Mucosa of gallbladder (tissue), 1 donor: ENCODE measurements at places on chromosomes 4 and X. TPM values are rescaled to one million over a fixed set of nuclear protein-coding genes. Genes with fewer than 3 reads are reported as not detected.
A peak's percentile ranks its signal among the peaks of the same experiment; 100 is the strongest.

DNA sequence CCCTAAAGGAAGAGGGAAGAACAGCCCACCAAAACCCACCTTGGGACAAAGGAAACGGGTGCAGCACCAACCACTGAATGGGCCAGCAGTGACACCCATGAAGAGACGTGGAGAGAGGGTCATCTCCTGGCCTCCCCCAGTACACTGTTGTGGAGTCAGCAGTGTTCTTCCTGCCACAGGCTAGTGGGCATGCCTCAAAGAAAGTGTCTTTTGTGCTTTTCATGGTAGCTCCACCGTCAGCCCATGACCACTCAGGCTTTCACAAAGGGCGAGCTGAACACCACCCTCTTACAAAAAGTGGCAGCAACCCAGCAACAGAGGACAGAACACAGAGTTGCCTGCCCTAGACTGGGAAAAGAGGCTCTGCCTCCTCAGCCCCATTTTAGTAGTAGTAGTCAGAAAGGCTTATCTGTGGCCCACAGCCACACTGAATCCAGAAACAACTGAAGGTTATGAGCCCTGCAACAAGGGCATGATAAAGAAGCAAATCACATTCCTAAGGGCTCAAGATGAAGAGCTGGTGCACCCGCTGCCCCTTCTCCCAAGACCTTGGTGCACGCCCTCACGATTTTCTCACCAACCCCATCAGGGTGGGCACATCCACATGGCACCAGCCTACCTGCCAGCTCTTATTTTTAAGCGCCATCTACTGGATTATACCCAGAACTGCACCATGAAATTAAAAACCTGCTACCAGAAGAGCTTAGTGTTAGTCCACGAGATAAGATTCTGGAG is 53.1 kb downstream of the RAB28 start:
- no peak for DNase-seq

GRCh38 chrX:140525448-140525847 is 20.6 kb upstream of the SOX3 start:
- no peak for DNase-seq

Gene AADAT
- total RNA-seq, result 2.4 TPM

GRCh38 chr4:97013711-97014110 is 1129.6 kb downstream of the STPG2 start:
- no peak for DNase-seq

DNA sequence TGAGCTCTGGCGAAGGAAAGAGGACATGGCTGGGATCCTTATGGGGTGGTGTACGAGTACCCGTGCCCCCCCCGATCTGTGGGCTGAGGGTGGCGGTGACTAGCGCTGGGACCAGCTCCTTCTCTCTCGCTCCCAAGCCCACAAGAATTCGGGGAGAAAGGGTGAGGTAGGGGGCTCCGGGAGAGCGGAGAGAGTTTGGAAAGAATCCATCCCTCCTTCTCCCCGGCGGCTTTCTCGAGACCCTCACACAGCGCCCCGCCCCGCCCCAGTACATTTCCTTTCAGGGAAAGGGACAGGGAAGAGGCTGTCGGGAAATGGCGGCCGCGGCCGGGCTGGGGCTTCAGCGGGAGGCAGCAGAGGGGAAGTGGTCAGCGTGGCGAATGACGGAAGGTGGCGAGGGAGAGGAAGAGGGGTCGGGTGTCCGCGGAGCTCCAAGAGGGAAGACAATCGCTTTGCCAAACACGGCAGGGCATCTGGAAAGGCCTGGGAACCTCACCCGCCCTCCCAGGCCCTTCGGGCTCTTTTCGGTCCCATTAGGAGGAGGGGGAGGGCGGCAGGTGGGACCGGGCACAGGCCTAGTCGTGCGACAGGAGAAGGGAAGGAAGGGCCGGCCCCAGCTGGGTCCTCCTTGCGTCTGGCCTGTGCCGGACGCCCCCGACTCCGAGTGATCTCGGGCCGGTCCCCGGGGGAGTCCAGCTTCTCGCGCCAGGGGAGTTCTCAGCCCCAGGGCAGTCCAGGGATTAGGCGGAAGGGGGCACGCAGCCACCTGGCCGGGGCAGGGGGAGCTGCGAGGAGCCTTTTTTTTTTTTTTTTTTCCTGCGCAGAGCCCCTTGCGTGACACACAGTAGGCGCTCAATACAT is 10.2 kb downstream of the HNRNPH2 start:
- no peak for DNase-seq

GRCh38 chr4:152971053-152971452 is 34.9 kb downstream of the FHDC1 start:
- no peak for DNase-seq

- DNase-seq, result no peak
These were observed 61.2 kb upstream of the CAMK2D start for GRCh38 chr4:113822555-113823290.

GRCh38 chr4:182453830-182454229 is 210.6 kb downstream of the TENM3 start:
- no peak for DNase-seq

DNA sequence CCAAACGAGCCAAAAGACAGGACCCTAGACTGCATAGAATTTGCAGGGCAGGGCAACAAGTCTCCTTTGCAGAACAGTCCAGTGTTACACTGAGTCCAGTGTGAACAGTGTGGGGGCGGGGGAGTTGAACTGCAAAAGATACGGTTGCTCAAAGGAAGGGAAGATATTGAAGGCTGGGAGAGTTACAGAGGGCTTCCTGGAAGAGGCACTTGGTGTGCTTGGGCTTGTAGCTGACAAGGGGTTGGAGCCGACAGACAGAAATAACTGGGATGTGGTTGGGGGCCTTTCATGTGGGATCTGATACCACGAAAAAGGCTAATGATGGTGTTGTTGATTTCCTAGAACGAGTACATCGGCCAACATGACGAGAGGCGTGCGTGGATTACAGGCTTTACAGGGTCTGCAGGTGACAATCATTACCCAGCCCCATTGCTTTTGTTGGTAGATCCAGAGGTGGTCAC is 6.1 kb downstream of the XPNPEP2 start:
- DNase-seq, result no peak

DNA sequence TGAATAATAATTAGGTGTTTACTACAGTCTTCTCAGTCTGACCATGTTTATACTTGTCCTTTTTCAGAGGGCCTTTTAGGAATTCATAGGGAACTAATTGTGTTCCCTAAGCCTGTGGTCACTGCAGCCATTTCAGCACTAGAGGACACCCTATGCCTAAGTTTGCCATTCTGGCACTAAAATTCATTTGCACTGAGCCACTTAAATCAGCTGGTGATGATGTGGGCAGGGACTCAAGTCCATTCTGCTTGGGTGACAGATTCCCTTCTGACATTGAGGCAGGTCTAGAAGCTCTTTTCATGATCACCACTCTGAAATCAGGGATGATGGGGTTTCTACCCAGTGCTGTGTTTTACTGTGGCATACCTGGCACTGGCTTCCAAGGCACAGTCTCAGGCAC is 1178.9 kb upstream of the DIAPH2 start:
- DNase-seq, result no peak

- DNase-seq, result no peak
These were observed 23.9 kb downstream of the SRD5A3 start for GRCh38 chr4:55369968-55370367.

DNA sequence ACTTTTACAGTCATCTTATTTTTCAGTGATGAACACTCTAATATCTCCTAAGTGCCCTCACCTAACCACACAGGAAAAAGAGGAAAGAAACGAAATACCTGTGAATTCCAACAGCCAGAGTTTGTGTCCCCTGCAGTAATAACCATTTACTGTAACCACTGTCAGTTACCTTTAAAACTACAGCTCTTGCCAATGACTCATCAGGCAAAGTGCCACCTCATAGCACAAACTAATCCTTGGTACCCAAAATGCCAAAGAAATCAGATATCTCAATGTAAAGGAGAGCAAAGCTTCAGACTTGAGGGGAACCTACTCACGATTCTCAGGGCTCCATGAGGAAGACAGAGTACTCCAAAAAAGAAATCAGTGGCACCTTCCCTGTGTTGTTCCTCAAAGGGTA is 146.5 kb downstream of the NDST3 start:
- DNase-seq, result no peak

- DNase-seq, result peak; percentile 28
These were observed 105.5 kb downstream of the PRRG1 start for GRCh38 chrX:37454537-37455285.

- no peak for DNase-seq
These were observed 288.4 kb downstream of the KLHL4 start for GRCh38 chrX:87805829-87806490.

DNA sequence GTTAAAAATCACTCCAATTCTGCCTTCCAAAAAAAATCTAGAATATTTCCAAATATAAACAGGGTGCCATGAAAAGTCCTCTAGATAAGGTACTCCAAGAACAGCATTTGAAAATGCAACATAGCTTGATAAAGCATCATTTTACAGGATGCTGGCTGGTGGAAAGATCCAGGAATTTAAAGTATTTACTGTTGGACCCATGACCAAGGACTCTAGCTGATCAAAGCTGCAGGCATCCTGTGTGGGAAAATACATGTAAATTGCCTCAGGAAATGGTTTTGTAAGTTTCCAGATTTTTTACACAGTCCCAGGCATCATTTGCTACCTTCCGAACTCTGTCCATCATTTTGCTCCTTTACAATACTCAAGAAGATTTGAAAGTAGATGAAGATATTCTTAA is 164.4 kb downstream of the GRIA3 start:
- no peak for DNase-seq

- DNase-seq, result peak; percentile 68
These were observed 2.4 kb downstream of the FRAS1 start for GRCh38 chr4:78059524-78059889.

Gene SH3RF1
- total RNA-seq, result 46.0 TPM

DNA sequence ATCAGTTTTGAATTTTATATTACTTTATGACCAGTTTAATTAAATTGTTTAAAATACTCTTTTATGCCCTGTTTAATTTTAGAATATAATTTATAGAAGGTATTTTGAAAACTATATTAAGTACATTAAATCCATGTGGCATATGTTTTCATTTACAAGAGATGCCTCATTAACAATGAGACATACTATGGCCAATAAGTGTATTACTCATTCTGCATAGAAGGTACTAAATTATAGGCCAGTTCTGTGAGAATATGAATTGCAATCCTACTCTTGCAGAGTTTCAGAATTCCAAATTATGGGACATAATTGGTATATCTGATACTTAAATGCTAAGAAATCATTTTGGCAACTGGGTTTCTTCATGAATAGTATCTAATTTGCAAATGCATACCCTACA is 951.1 kb downstream of the FAT4 start:
- DNase-seq, result no peak
